ENCODE measurements at places on chromosomes 12 and 14.

- no peak for DNase-seq
- no peak overlapping the region for H3K4me3 ChIP-seq
- H3K27ac ChIP-seq: no peak overlapping the region
- no peaks in the 10 kb centered on the region for H3K4me1 ChIP-seq
- H3K36me3 ChIP-seq: no peaks in the 10 kb centered on the region
- no peaks in the 10 kb centered on the region for H3K27me3 ChIP-seq
Measured at GRCh38 chr12:25794571-25794970, 163.9 kb upstream of the RASSF8 start.

DNA sequence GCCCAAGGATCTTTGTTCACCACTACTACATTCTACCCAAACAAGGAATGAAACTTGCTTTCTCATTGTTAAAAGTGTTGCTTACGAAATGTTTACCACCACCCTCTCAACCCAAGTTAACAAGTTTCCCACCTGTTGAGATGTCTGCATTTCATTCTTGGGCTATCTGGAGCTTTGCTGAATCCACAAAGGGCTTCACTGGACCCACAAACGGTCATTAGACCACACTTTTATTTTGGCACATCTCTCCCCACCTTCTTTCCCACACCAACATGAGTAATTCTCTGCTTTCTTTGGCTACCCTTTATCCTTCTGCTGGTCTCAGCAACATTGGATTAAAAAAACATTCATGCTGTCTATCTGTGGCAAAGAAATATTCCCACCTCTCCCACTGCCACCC lies 78.0 kb downstream of the TMEM260 start:
- no peak overlapping the region for H3K27ac ChIP-seq
- H3K4me1 ChIP-seq: no peaks in the 10 kb centered on the region
- H3K27me3 ChIP-seq: no peaks in the 10 kb centered on the region
- H3K4me3 ChIP-seq: no peak overlapping the region
- DNase-seq: no peak
- H3K36me3 ChIP-seq: no peaks in the 10 kb centered on the region

DNA sequence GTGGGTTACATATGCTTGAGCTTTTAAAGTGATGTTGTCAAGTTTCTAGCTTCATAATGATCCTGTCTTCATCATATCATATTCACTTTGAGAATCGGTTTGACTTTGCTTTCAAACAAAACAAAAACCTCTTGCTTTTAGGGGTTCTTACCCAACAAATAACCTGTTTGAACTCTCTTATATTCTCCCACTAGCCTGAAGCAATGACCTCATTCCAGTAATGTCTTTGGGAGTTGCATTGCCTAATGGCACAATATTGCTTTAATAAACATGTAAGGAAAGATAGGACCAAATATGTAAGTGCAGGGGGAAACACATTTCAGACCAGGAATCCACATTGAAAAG lies 27.7 kb downstream of the WBP11 start:
- H3K27me3 ChIP-seq: no peaks in the 10 kb centered on the region
- no peak for DNase-seq
- H3K4me1 ChIP-seq: peaks cover 34% of the 10 kb centered on the region
- peak overlapping the region; percentile 92 for H3K4me3 ChIP-seq
- H3K27ac ChIP-seq: peak overlapping the region; percentile 91

GRCh38 chr12:106251631-106252455 lies 4.0 kb upstream of the CKAP4 start:
- no peak overlapping the region for H3K27ac ChIP-seq
- no peaks in the 10 kb centered on the region for H3K36me3 ChIP-seq
- peaks cover 10% of the 10 kb centered on the region for H3K4me1 ChIP-seq
- DNase-seq: no peak
- no peaks in the 10 kb centered on the region for H3K27me3 ChIP-seq
- no peak overlapping the region for H3K4me3 ChIP-seq

- H3K27me3 ChIP-seq: no peaks in the 10 kb centered on the region
- no peaks in the 10 kb centered on the region for H3K4me1 ChIP-seq
- H3K4me3 ChIP-seq: no peak overlapping the region
- H3K36me3 ChIP-seq: no peaks in the 10 kb centered on the region
- no peak for DNase-seq
Measured at GRCh38 chr12:124675881-124676713, 108.7 kb upstream of the NCOR2 start.

GRCh38 chr12:45292486-45293195 lies 76.7 kb downstream of the ANO6 start:
- no peaks in the 10 kb centered on the region for H3K4me1 ChIP-seq
- no peak overlapping the region for H3K4me3 ChIP-seq
- no peak for DNase-seq
- no peak overlapping the region for H3K27ac ChIP-seq

DNA sequence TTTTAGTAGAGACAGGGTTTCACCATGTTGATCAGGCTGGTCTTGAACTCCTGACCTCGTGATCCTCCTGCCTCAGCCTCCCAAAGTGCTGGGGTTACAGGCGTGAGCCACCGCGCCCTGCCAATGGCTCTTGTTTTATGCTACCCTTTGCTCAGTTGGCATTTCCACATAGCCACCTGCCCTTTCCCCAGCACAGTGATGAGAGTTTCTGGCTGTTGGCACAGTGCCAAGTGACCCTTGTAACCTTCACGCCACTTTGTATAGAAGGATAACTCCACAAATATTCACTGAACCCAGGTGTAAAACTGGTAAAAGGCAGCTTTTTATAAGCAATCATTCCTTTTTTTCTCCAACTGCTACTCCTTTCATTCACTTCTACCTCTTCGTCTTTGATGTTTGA lies 18.5 kb upstream of the CCDC175 start:
- no peaks in the 10 kb centered on the region for H3K4me1 ChIP-seq
- DNase-seq: no peak
- no peaks in the 10 kb centered on the region for H3K36me3 ChIP-seq

GRCh38 chr12:78888568-78888967 lies 24.0 kb downstream of the SYT1 start:
- H3K4me1 ChIP-seq: no peaks in the 10 kb centered on the region
- H3K36me3 ChIP-seq: no peaks in the 10 kb centered on the region
- no peak overlapping the region for H3K27ac ChIP-seq
- DNase-seq: no peak
- H3K4me3 ChIP-seq: no peak overlapping the region

DNA sequence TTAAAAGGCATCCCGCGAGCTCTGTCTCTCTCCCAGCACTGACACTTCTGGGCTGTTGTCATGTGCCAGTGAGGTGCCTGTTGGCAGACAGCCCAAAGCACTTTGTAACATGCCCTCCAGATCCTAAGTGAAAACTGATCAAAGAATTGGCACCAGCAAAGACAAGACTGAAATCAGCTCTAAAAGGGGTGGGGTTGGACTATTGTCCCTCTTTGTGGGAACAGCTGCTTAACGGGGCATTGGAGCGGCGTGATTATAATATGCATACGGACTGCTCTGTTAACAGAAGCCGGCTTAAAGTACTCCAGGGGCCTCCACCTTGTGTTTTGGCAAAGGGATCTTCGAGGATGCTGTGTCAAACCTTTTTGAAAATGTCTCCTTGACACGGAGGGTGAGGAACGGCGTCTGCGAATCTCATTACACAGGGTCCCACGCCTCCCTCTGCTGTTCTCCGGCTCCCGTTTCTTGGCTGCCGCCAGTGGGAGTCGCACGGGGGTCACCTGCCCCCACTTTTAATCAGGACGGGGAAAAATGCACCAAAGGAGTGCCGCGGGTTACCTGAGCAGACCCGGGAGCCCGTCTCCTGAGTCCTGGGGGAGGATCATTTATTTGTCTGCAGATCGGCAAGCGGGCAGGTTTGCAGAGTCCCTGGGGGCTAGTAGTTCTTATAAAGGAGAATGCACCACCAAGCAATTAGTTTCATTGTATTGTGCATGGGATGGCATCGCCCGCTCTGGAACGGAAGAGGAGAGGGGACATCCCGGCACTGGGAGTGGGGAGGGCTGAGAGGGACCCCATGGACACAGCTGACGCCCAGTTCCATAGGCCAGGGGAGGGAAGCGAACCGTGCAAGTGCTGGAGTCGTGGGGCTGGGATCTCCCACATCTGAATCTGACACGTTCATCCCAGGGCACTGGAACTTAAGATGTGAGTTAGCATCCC lies 44.3 kb downstream of the SPRING1 start:
- H3K4me3 ChIP-seq: no peak overlapping the region
- DNase-seq: no peak
- peaks cover 1% of the 10 kb centered on the region for H3K4me1 ChIP-seq
- peaks cover 28% of the 10 kb centered on the region for H3K27me3 ChIP-seq
- no peak overlapping the region for H3K27ac ChIP-seq

- H3K4me3 ChIP-seq: no peak overlapping the region
- no peaks in the 10 kb centered on the region for H3K36me3 ChIP-seq
- no peaks in the 10 kb centered on the region for H3K4me1 ChIP-seq
- no peak overlapping the region for H3K27ac ChIP-seq
- no peak for DNase-seq
Measured at GRCh38 chr14:70425354-70425753, 8.5 kb upstream of the SYNJ2BP start.

DNA sequence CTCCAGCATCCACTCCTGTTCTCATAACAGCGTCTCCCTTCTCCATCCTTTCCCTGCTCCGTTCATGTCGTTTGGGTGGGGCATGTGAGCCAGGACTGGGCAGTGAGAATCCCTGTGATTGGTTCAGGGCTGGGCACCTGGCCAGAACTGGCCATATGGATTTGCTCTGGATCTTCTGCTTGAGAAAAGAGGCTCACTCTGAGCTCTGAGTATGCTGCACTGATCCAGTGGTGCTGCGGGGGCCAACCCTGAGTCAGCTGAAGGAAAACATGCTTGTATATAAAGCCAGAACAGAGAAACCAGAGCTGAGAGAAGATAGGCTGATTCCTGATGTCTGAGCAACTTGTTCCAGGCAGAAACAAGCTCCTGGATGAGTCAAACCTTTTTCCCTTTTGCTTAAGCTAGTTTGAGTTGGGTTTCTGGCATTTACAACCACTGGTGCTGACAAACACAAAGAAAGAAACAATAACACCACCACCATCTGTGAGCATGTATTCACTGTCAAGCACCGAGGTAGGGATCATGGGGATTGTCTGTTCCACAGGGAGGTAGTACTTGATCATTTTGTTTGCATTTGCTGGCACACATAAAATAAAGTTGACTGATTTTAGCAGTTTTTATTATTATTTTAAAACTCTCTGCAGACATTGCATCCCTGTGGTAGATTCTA lies 14.0 kb upstream of the HPD start:
- H3K36me3 ChIP-seq: no peaks in the 10 kb centered on the region
- no peak for DNase-seq
- H3K27ac ChIP-seq: no peak overlapping the region
- peaks cover 3% of the 10 kb centered on the region for H3K4me1 ChIP-seq
- no peaks in the 10 kb centered on the region for H3K27me3 ChIP-seq
- H3K4me3 ChIP-seq: no peak overlapping the region

- H3K27ac ChIP-seq: no peak overlapping the region
- peaks cover 19% of the 10 kb centered on the region for H3K4me1 ChIP-seq
- H3K4me3 ChIP-seq: no peak overlapping the region
- H3K27me3 ChIP-seq: no peaks in the 10 kb centered on the region
Measured at GRCh38 chr14:73426877-73427276, 31.5 kb downstream of the NUMB start.

- H3K36me3 ChIP-seq: no peaks in the 10 kb centered on the region
- no peak for DNase-seq
- no peaks in the 10 kb centered on the region for H3K4me1 ChIP-seq
- no peak overlapping the region for H3K27ac ChIP-seq
- H3K4me3 ChIP-seq: no peak overlapping the region
Measured at GRCh38 chr14:49545716-49546115, 40.5 kb downstream of the RPS29 start.

- no peak for DNase-seq
- H3K27me3 ChIP-seq: no peaks in the 10 kb centered on the region
- H3K4me3 ChIP-seq: no peak overlapping the region
- H3K4me1 ChIP-seq: no peaks in the 10 kb centered on the region
- H3K27ac ChIP-seq: no peak overlapping the region
- no peaks in the 10 kb centered on the region for H3K36me3 ChIP-seq
Measured at GRCh38 chr12:80655751-80656150, 51.7 kb upstream of the MYF6 start.

DNA sequence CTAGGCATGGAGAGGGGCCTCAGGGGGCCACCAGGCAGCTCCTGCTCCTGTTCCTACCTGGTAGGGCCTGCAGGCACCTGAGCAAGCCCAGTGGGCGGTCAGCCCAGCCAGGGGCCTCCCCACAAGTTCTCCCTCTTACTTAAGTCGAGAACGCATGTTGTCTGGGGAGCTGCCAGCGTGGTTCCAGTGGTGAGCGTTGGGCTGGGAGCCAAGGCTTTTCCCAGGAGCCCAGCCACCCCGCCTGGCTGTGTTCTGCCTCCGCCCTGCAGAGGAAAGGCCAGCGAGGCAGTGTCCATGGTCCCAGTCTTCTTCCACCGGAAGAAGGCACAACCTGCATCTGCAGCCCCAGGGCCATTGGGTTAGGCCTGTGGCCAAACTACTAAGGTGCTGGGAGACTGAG lies 1.4 kb downstream of the C14orf180 start:
- peaks cover 2% of the 10 kb centered on the region for H3K27me3 ChIP-seq
- no peak for DNase-seq
- H3K36me3 ChIP-seq: no peaks in the 10 kb centered on the region
- no peak overlapping the region for H3K27ac ChIP-seq
- no peaks in the 10 kb centered on the region for H3K4me1 ChIP-seq

DNA sequence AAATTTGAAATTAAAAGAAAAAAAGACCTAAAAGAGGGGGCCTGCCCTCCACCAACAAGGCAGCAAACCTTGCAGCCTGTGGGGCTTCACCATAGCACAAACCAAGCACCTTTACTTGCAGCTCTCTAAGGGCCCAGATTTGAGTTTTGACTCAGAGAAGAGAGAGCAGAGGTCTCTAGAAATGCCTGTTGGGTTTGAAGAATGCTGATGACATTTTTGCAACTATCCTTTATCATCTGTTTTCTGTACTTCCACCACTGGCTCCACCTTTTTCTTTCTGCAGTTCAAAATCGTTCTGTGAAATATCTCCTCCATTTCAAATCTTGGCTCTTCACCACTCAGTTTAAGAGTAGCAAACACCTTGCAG lies 83.8 kb upstream of the HMGA2 start:
- DNase-seq: peak; percentile 5
- peak overlapping the region; percentile 66 for H3K4me3 ChIP-seq
- H3K36me3 ChIP-seq: no peaks in the 10 kb centered on the region
- peak overlapping the region; percentile 76 for H3K27ac ChIP-seq
- peaks cover 15% of the 10 kb centered on the region for H3K4me1 ChIP-seq

- no peak overlapping the region for H3K27ac ChIP-seq
- no peaks in the 10 kb centered on the region for H3K36me3 ChIP-seq
- H3K4me3 ChIP-seq: no peak overlapping the region
- H3K4me1 ChIP-seq: peaks cover 17% of the 10 kb centered on the region
- DNase-seq: peak; percentile 47
Measured at GRCh38 chr12:89960011-89960507, 251.4 kb upstream of the ATP2B1 start.

GRCh38 chr12:59643550-59643949 lies 47.7 kb downstream of the SLC16A7 start:
- H3K4me3 ChIP-seq: no peak overlapping the region
- H3K4me1 ChIP-seq: peaks cover 18% of the 10 kb centered on the region
- peaks cover 65% of the 10 kb centered on the region for H3K36me3 ChIP-seq
- no peak overlapping the region for H3K27ac ChIP-seq
- no peak for DNase-seq

- H3K4me3 ChIP-seq: no peak overlapping the region
- no peak for DNase-seq
- peaks cover 4% of the 10 kb centered on the region for H3K36me3 ChIP-seq
- no peak overlapping the region for H3K27ac ChIP-seq
Measured at GRCh38 chr12:47458279-47458678, 247.6 kb downstream of the RPAP3 start.

Data from activated CD8-positive, alpha-beta T cell treated with anti-CD3 and anti-CD28 coated beads for 36 hours (primary cell).